ENCODE measurements at places on chromosomes 7 and 10.

- DNase-seq, result no peak
Measured at GRCh38 chr7:17936321-17936720, 4.0 kb downstream of the SNX13 start.

DNA sequence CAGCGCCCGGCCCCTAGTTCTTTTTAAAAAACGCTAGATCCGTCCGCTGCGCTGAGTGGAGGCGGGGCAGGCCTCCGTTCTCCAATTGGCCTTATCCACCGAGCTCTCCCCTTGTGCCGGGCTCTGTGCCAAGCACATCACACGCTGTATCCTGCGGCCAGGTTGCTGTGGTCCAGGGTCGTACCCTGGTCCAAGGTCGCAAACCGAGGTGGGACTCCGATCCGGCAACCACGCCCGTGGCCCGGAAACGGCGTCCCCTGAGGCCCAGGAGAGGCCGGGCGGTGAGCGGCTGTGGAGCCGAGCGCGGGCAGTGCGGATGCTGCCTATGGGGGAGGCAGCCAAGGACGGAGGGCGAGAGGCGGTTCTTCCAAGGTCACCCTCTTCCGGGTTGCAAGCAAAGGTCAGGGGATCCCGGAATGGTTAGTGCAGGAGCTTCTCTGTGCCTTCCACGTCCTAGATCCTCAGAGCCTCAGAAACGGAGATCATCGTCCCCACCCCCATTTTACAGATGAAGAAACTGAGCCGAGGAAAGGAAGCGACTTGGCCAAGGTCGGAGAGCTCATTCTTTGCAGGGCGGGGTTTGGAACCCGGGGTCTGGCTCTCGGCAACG, 72.4 kb upstream of the LRRC4 start:
- peak; percentile 27 for DNase-seq

GRCh38 chr10:693506-693905, 4.0 kb upstream of the DIP2C start:
- peak; percentile 56 for DNase-seq

- DNase-seq, result peak; percentile 53
Measured at GRCh38 chr10:115861864-115862263, 411.1 kb downstream of the GFRA1 start.

DNA sequence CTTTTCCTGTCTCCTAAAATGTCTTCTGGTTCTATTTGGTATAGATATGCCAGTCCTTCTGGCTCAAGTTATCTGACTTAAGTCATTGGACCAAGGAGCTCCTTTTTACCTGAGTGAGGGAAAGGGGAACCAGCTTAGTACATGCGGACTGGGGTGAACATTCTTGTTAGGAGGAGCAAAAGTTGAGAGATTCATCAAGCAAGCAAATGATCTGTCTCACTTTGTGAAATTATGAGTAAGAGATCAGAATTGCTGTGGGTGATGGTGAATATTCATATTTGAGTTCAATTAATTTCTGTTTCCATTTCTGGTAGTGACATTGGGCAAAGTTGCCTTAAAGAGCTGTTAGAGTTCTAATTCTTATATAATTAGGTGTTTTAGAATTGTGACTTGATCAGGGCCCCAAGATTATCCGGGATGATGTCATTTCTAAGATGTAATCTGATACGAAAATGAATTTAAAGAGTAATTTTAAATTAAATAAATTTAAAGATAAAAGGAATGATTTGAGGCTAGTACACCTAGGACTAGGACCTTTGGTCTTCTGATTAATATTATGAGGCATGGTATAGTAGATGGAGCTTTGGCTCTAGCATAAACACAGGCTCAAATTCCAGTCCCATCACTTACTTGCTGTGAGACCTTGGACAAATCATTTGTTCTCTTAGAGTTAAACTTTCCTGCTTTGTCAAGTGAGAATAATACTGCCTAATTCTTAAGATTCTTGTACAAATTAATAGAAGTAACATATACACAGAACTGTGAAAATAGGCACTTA, 60.4 kb upstream of the STRIP2 start:
- DNase-seq, result no peak

DNA sequence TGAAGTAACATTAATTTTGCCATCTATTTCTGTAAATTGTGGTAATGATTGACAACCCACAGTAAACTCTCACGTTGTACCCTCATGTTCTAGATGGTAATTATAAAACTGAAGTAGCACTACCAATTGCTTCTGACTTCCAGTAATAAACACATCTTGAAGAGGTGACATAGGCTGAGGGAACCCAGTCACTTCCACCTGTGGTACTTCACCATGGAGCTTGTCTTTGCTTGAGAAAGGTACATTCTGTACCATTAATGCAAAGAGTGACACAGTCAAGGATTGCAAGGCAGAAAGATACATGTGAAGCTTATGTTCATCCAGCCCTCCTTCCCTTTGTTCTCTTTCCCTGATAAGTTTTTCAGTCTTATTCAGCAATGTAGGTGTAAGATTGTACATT, 11.2 kb downstream of the CAPZA2 start:
- no peak for DNase-seq

DNA sequence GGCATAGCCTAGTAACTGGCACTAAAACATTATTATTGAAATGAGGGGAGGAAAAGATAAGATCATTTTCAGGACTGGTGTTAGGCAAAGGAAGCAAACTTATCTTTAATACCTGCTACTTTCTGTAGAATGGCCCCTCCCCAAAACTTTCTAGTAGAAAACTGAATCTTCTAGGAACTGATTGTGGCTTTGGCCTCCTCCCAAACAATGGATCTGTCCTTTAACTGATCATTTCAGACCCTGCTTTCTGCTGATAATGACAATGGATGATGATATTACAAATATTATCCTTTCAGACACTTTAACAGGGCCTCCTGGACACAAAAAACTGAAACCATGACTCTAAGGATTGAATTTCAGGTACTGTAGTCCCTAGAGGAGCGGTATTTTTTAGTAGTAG, 55.1 kb downstream of the EZH2 start:
- no peak for DNase-seq

DNA sequence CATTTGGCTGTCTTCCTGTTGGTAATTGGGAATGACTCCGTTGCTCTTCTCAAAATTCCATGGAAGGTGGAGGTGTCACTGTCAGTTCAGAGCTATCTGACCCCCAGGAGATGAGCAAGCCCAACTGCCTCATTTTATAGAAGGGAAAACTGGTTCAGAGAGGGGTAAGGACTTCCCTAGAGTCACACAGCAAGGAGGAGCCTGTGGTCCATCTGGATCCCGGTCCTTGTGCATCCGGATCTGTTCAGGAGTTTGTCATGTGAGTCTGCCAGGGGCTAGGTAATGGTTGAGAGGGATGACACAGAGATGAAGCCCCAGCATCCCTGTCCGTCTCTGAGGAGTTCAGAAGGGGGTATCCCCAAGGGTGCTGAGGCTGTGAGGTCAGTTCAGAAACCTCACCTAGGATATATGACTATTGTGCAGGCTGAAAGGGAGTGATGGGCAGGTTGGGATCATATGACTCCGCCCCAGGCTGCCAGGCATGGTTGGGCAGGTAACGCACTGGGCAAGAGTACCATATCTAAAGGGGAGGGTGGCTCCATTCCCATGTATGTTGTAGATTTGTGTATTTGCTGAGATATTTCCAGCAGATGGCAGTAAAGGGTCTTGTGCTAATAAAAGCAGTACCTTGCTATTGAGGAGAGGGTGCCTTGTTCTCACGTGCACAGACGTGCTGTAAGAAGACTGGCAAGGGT, 16.0 kb upstream of the SLC29A3 start:
- peak; percentile 59 for DNase-seq

GRCh38 chr7:101154693-101155102, 422 bp downstream of the AP1S1 start:
- no peak for DNase-seq

DNA sequence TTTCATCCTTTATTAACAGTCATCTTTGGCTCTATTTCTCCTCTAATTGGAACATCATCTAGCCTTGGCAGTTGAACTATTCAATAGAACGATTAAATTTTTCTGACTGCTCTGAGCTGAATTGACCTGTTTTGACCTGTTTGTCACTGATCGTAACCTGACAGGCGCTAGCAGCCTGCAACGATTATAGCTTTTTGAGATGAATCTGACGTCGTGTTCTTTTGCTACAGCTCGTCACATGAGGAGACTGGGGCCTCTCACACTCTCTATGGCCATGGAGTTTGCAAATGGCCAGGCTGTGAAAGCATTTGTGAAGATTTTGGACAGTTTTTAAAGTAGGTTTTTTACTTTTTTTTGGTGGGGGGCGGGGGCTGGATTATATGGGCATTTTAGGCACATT, 229.8 kb downstream of the FOXP2 start:
- DNase-seq, result no peak

DNA sequence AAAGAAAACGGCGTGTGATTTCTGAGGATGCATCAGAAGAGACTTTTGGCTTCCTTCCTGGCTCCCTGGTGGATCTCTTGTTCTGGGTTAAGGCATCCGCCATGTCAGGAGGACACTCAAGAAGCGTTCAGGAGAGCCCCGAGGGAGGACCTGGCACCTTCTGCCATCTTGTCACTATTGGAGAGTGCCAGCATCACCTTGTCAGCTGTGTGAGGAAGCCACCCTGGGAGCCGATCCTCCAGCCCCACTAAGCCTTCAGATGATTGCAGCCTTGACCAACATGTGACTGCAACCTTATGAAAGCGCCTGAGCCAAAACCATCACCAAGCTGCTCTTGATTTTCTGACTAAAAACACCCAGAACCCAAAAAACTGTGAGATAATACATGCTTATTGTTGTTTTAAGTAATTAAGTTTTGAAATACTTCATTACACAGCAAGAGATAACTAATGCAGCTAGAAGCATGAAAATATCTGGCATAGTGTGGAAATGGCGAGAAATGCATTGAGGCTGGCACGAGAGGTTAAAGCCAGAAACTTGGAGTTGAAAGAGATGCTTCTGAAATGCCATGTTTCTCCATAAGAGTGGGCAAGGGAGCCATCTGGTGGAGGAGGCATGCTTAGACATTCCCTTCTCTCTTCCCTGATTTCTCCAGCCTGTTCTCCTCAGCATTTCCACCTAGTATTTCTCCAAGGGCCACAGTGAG, 5.4 kb upstream of the ZFYVE27 start:
- DNase-seq, result peak; percentile 82

GRCh38 chr10:31884386-31884785, 44.2 kb downstream of the ARHGAP12 start:
- no peak for DNase-seq

DNA sequence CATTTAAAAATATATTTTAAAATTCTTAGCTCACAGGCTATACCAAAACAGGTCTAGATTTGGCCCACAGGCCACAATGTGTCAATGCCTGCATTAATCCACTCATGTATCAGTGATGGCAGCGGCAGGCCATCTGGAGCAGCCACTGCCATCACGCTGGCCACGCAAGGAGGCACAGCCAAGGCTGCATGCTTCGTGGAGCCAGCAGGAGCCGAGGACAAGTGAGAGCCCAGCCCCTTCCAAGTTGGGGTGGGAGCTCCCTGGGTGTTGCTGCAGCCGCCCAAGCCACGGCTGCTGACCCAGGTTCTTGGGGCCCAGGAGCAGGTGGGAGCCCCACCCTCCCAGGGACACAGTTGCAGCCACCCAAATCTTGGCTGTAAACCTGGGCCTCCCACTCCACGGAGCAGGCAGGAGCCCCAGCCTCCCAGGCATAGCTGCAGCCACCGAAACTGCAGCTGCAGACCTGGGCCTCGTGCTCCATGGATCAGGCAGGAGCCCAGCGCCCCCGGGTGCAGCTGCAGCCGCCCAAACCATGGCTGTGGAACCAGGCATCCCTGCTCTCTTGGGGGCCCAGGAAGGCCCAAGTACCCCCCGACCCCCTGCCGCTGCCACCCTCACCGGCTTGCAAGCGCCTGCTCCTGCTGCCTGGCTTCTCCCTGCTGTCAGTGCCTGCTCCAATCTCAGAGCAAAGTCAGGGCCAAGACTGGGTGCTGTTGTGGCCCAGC, 87.3 kb upstream of the CACUL1 start:
- no peak for DNase-seq

- DNase-seq, result no peak
Measured at GRCh38 chr7:26543951-26544350, 252.3 kb downstream of the SNX10 start.

DNA sequence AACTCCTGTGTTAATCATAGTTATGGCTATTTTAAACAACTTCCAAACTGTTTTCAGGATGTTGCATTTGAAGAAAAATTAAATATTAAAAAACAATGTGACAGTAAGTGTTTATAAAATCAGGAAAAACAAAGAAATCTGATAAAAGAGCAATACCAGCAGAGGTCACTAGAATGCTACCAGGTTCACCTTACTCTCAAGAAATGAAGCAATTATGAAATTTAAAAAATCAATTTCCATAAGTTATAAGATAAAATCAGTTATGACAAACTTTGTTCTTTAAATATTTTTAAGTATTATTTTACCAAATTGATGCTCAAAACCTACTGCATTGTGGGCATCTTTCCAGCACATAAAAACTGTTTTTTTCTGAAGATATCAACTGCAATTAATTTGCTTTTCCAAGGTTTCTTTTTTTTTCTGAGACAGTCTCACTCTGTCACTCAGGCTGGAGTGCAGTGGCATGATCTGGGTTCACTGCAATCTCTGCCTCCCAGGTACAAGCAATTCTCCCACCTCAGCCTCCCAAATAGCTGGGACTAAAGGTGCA, 50.7 kb upstream of the RHEB start:
- peak; percentile 42 for DNase-seq

DNA sequence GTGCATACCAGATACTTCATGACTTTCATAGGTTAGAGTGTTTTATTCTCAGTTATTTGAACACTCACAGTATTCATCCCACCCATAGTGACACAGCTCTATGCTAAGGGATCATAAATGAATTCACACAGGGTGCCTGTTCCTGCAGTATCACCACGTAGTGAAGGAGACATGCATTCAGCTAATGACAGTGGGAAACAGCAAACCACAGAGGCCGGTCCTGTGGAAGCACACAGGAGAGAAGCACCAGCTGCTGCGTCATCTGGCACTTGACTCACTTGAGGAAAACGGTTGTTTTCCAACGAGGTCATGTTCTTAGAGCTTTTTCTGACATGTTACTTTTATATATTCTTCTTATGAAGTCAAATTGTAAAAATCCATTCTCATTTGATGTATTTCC, 73.0 kb downstream of the UBE3C start:
- peak; percentile 38 for DNase-seq

DNA sequence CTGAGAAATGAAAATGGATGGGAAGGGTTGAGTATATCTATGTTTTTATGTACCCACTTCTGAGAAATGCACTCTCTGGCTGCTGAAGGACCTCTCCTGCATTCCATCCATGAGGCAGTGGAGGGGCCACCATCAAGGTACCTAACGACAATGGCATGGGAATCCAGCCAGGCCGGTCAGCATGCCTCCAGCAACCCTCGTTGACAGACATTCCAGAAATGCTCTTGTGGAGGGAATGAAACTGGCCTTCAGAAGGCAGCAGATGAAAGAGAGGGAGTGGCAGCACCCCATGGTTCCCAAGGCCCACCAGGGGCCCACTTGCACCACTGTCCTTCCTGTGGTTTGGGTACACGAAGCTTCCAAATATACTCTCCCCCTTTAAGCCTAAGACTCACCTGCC, 269.0 kb downstream of the ARHGAP12 start:
- no peak for DNase-seq

GRCh38 chr7:41504214-41504980, 198.5 kb downstream of the INHBA start:
- DNase-seq, result peak; percentile 48

- peak; percentile 6 for DNase-seq
Measured at GRCh38 chr10:11658801-11659368, 47.4 kb upstream of the USP6NL start.

- no peak for DNase-seq
Measured at GRCh38 chr7:44285561-44285960, 39.8 kb downstream of the CAMK2B start.

- no peak for DNase-seq
Measured at GRCh38 chr10:86348321-86349210, 18.0 kb downstream of the GRID1 start.

GRCh38 chr10:70538195-70538520, 59.6 kb downstream of the PALD1 start:
- no peak for DNase-seq

- no peak for DNase-seq
Measured at GRCh38 chr10:69406302-69406811, 10.4 kb downstream of the TACR2 start.

Data from EH (cell line).